Cerebellum (tissue), 4 donors: ENCODE measurements at places on chromosomes 7 and 10. TPM values are rescaled to one million over a fixed set of nuclear protein-coding genes. Genes with fewer than 3 reads are reported as not detected.

GRCh38 chr7:25735674-25736242, 416.2 kb upstream of the NFE2L3 start:
- DNase-seq, result no peak

GRCh38 chr10:131173484-131174210, 137.9 kb downstream of the TCERG1L start:
- DNase-seq, result no peak

TAS2R4 gene
- 13.2 TPM for total RNA-seq

CALY gene
- 6.6 TPM for total RNA-seq

DNA sequence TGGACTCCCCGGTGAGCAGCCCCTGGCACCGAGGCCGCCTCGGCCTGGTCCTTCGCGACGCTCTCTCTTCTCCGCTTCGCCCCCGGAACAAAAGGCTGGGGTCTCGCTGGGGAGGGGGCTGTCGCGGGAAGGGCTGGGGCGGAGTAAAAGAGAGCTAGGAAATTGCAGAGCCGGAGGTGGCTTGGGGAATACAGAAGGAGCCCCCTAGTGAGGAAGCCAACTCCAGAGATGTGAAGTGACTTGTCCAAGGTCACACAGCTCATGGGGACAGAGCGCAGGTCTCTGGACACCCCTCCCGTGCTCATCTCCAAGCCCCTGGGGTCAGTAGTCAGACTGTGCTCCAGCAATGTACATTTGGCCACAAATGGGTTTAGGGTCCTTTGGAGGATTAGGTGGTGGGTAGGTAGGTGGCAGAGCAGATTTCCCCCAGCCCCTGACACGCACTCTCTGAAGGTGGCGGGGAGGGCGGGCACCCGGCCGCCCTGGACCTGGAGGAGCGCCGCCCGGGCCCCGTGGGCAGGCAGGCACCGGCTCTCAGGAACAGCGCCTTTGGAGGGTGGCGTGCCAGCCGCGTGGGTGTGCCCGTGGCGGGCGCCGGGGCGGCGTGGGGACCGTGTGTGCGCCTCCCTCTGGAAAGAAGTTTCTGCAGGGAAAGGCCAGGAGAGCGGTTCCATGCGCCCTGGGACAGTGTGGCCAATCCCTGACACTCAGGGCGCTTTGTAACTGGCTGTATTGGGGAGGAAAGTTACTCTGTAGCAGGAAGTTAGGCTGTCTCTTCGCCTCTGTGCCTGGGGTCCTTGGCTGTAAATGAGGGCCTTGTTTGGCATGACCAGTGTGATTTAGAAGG, 910 bp downstream of the WIPF3 start:
- peak; percentile 7 for DNase-seq
